Fibroblast of skin of right biceps (primary cell): ENCODE measurements at places on chromosomes 5 and 9.

GRCh38 chr9:69412741-69413150 is 87.7 kb downstream of the ENTREP1 start:
- DNase-seq: peak; percentile 57

- no peak for DNase-seq
Measured at GRCh38 chr5:86329318-86329717, 288.4 kb upstream of the COX7C start.

DNA sequence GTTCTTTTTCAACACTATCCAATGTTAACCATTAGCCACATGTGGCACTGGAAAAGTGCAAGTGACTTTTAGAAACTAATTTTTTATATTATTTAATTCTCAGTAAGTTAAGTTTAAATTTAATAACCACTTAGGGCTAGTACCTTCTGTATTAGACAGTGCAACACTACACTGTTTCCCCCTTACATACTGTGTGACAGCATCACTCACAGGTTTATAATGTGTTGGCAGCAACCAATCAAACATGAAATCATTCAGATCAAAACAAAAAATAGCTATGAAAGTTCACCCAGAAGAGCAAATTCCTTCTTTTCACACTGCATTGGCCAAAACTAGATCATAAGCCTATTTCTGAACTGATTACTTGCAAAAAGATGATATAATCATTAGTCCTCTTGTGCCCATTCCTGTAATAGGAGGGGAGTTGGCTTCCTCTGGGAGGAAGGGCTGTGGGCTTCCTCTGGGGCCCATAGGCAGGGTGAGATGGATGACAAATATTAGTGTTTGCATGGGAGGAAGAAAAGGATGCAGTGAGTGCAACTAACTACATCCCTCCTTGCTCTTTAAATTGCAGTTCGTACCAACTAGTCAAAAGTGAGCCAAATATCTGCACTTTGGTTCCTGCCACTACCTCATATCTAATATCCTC is 708.1 kb upstream of the RGMB start:
- DNase-seq: peak; percentile 76

- peak; percentile 44 for DNase-seq
Measured at GRCh38 chr5:60649288-60649917, 50.6 kb downstream of the DEPDC1B start.

- no peak for DNase-seq
Measured at GRCh38 chr5:17148481-17148880, 69.0 kb upstream of the BASP1 start.

GRCh38 chr5:56683281-56683680 is 132.1 kb upstream of the MAP3K1 start:
- DNase-seq: no peak

- DNase-seq: no peak
Measured at GRCh38 chr5:456351-457194, 13.6 kb downstream of the EXOC3 start.

GRCh38 chr9:135882011-135882410 is 25.3 kb downstream of the CAMSAP1 start:
- no peak for DNase-seq

DNA sequence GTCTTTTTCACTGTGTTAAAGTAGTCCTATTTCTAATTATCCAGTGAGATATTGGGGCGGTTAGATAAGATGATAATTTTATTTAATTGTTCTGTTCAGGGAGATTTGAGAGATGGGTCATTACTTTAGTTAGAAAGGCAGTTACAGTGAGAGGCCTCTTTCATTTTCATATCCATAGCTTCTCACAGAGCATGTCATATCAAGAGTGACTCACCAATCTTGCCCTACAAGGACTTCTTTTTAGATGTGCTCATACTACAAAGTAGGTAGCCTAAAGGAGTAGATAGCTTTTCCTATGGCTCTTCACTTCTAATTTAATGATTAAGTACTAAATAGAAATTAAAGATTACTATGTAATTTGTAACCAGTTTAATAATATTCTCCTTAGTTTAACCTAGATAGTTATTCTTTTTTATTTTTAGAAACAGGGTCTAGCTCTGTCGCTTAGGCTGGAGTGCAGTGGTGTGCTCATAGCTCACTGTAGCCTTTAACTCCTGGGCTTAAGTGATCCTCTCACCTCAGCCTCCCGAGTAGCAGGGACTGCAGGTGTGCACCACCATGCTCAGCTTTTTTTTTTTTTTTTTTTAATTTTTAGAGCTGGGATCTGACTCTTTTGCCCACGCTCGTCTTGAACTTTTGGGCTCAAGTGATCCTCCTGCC is 71.0 kb downstream of the FER start:
- DNase-seq: peak; percentile 63

DNA sequence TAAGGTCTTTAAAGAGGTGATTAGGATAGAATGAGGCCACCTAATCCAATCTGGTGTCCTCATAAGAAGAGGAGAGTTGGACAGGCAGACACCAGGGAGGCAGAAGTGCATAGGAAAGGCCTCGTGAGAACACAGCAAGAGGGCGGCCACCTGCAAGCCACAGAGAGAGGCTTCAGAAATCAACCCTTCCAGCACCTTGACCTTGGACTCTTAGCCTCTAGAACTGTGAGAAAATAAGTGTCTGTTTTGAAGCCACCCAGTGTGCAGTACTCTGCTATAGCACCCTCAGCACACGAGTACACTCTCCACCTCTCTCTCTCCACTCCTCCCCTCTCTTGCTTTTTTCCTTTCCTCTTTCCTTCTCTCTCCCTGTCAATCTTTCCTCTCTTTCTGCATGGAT is 26.8 kb downstream of the NIPAL4 start:
- DNase-seq: no peak

DNA sequence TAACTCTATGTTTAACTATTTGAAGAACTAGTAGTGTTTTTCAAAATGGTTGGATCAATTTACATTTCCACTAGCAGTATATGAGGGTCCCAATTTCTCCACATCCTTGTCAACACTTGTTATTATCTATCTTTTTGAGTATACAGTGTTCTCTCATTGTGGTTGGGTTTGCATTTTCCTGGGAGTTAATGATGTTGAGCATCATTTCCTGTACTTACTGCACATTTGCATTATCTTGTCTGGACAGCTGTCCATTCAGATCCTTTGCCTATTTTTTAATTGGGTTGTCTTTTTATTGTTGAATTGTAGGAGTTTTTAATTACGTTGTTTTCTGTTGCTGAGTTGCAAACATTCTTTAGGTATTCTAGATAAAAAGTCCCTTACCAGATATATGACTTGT is 103.4 kb upstream of the LRRTM2 start:
- DNase-seq: no peak

GRCh38 chr9:107173422-107174180 is 109.5 kb upstream of the RAD23B start:
- DNase-seq: no peak

DNA sequence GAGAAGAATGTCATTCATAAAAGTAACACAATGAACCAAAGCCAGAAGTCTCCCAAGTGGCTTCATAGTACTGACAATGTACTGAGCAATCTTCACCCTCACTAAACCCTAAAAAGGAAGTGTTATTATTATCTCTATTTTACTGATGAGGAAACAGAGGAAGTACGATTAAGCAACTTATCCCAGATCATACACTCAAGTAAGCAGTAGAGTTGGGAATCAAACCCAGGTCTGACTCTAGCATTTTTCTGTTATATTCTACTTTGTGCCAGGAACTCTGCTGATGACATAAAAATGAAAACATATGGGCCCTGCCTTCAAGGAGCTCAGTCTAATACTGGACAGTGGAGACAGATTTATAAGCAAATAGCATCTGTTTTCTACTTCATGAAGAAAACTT is 109.2 kb downstream of the RAPGEF6 start:
- DNase-seq: peak; percentile 17

DNA sequence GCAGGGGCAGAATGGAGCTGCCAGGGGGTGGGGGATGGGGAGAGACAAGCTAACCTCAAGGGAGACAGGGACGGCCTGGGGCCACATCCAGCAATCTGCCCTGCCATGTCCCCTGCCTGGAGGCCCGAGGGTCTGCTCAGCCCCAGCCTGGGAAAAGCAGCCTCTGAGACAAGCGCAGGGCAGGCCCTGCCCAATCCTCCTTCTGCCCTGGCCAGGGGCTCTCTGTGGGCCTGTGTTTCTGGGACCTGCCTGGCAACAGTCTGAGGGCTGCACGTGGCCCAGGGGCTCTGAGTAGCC is 13.9 kb upstream of the QSOX2 start:
- no peak for DNase-seq

GRCh38 chr5:73254642-73255041 is 81.6 kb downstream of the TMEM174 start:
- no peak for DNase-seq

DNA sequence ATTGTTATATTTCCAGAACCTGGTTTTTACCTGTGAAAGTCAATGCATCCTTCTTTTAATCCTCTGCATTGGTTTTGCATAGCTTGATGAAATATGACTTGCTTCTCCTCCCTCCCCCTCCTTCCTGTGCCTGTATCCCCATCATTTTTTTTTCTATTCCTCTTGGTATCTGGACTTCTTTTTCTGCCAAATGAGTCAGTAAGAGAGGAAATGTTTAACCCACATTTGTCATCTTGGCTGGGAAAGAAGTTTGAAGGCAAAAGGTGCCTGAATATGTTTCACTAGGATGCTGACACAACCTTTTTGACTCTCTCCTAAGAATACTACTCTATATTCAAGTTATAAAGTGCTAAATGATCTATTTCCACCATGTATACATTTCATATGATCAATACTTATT is 35.5 kb upstream of the CDKN2B start:
- peak; percentile 90 for DNase-seq

GRCh38 chr5:89005990-89006389 is 123.0 kb upstream of the MEF2C start:
- no peak for DNase-seq

DNA sequence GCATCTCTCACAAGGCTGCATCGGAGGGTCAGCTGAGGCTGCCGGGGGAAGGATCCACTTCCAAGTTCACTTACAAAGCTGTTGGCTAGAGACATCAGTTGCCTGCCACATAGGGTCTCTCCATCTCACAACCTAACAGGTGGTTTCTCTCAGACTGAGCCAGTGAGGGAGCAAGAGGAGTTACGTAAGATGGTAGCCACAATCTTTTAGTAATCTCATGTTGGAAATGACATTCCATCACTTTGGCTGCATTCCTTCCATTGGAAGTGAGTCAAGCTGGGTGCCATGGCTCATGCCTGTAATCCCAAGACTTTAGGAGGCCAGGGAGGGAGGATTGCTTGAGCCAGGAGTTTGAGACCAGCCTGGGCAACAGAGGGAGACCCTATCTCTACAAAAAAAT is 7.4 kb upstream of the GRK6 start:
- peak; percentile 62 for DNase-seq

DNA sequence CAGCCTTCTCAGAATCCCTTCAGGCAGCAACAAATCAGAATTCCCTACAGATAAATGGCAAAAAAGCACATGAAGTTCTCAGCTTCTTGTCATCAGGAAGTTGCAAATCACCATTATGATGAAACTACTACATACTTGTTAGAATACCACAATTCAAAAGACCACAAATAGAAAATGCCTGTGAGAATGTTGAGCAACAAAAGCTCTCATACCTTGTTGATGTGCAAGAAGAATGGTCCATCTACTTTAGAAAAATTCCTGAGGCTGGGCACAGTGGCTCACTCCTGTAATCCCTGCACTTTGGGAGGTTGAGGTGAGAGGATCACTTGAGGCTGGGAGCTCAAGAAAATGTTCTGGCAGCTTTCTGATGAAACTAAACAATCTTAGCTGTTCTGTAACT is 278.1 kb downstream of the ICE1 start:
- no peak for DNase-seq

GRCh38 chr9:89825669-89826068 is 220.9 kb downstream of the GADD45G start:
- no peak for DNase-seq

- DNase-seq: no peak
Measured at GRCh38 chr5:154603011-154603410, 125.0 kb upstream of the HAND1 start.

DNA sequence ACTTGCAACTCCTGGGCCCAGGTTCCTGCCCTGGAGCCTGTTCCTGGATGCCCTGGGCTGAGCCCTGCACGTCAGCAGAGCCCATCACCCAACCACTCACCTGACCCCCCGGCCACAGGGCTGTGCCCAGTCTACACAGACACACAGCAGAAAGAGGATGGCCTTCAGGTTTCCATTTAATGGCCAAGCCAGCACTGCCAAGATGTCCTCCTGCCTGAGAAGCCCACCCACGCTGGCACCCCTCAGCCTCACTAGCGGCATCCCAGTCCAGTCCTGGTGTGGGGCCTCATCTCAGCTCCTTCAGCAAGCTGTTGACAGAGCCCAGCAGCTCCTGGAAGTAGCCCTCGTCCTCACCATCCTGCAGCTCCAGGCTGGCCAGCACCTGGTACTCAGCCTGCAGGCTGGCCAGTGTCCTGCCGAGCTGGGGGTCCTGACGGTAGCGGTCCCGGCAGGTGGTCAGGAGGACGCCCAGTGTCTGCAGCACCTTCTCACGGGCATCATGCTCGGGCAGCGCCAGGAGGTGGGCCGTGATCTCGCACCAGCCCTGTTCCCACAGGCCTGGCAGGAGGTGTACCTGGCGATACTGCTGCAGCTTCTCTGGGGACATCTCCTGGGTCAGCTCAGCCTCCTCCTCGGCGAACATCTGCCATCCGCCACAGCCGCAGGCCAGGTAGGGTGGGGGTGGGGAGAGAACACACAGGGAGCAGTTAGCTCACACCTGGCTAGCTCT is 71.9 kb upstream of the LRRTM2 start:
- DNase-seq: no peak

DNA sequence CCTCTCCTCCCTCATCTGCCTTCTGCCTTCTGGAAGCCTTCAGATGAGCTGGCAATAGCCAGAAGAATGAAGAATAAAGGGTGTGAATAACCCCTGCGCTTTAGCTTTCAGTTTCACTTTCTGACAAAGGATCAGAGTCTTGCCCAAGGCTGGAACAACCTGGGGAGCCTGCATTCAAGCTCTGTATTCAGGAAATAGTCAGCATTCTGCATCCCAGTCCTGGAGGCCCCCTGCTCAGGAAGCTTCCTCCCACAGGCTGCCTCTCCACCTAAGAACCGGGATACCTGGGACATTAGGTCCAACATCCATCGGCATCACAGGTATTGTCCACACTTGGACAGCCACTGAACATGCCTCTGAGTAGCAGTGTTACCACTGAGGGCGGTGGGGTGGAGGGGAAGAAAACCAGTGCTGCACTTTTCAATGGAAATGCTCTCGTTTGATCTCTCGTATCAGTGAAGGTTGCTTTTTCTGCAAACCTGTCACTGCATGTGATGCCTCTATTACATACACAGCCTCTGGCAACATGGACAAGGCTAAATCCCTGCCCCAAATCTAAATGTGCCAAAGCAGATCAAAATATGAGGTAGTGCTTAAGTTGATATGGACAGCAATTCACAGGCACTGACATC is 39.8 kb upstream of the ACO1 start:
- DNase-seq: no peak

DNA sequence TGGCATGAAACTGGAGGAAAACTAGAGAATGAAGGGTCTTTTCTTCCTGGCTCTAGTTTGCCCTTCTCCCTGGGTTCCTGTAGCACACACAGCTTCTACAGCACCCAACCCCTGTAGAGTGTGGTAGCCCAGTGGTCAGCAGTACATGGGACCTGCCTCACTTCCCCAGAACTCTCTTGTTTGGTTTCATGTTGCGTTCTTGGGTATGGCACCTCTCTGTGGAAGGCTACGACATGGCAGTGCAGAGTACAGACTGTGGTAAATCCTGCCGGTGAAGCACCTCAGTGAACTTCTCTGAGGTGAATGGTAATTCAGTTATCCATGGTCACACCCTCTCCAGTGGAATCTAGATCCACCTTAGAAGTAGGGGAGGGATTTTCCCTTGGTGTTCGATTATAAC is 105.5 kb downstream of the TLR4 start:
- no peak for DNase-seq
